ENCODE measurements at places on chromosomes 7 and 10.

- no peak for DNase-seq
These were observed 33.1 kb downstream of the NUDT1 start for GRCh38 chr7:2275101-2275500.

DNA sequence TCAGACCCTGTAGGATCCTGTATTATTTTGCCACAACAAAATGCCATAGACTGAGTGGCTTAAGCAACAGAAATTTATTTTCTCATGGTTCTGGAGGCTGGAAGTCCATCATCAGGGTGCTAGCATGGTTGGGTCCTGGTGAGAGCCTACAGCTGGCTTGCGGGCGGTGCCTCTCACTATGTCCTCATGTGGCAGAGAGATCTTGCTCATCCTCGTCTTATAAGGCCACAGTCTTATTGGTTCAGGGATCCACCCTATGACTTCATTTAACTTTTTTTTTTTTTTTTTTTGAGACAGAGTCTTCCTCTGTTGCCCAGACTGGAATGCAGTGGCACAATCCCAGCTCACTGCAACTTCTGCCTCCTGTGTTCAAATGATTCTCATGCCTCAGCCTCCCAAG lies 90.9 kb downstream of the LSM5 start:
- DNase-seq, result no peak

GRCh38 chr7:1544896-1545416 lies 11.0 kb downstream of the TMEM184A start:
- no peak for DNase-seq

DNA sequence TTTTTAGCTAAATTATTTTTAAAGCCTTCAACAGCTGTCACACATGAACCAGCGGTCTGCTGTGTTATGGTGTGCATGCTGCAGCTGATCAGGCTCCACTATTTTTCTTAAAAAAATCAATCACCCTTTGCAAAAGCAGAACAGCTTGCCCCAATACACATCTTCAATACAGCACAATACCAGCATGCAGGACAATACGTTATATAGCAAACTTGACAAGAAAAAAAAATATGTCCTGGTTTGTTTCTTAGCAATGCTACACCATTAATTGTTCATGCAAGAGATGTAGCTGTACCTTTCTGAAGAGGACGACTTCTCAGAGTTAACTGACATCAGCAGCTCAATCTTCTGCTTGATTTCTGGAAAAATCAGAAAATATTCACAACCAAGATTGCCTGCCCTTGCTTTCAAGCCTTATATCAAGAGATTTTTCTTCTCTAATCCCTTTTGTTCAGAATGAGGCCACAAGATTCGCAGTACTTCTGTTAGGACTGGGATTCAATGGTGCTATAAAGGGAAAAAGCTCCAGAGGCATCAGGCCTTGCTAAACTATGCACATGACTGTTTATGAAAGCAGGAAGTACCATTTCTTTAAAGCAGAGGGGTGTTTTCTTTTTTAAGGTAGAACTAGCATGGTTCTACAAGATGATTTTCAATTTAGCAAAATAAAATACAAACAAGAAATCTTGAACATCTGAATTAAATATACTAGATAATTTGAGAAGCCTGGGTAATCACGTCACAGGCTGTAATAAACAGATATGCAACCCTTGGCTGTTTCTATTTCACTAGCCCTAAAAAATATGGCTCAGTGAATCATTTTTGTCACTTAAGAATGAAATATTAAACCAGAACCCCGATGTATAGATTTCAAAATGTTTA lies 120.0 kb downstream of the SRPK2 start:
- no peak for DNase-seq

GRCh38 chr7:2513702-2514101 lies 5.9 kb upstream of the LFNG start:
- DNase-seq, result no peak

GRCh38 chr7:131294553-131294952 lies 33.1 kb upstream of the MKLN1 start:
- DNase-seq, result no peak

DNA sequence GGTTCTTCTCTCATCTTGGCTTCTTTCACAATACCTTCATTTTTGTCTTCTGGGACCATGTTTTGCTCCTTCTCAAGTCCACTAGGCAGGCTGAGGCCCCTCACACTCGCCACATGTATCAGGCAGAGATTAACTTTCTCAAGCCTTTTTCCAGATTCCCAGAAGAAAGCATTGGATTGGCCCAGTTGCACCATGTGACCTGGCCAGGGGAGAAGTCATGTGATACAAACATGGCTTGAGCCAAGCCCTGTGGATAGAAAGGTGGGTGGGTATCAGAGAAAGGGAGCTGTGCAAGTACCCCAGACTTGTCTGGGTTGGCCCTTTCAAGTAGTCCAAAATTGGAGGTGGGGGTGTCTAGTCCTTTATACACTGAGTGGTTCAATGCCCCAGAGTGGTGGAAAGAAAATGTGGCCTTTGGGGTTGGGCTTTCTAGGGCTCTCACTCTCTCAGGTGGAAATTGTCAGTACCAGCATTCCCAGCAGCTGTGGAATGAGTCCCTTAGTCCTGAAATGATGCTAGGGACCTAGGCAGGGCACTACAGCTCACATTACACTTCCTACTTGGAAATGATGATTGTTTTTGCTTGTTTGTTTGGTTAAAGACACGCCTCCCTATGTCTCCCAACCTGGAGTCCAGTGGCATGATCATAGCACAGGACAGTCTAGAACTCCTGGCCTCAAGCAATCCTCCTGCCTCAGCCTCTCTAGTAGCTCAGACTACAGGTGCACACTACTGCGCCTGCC lies 36.9 kb upstream of the C10orf67 start:
- no peak for DNase-seq

DNA sequence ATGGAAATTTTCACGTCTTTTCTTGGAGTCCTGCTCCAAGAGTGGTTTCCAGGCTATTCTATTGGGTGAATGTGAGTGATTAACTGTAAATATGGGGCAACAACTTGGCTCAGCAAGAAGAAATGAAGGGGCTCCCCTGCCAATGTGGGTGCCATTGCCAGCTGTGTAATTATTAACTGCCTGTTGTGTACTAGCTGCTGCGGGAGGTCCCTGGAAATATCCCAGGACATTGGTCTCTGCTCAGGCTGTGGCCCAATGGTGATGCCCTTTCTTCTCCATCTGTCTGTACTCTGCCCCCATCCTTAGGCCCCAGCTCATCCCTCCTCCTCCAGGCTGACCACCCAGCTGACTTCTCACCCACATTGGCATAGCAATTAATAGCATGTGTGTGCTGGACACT lies 29.4 kb downstream of the NPTX2 start:
- DNase-seq, result no peak

DNA sequence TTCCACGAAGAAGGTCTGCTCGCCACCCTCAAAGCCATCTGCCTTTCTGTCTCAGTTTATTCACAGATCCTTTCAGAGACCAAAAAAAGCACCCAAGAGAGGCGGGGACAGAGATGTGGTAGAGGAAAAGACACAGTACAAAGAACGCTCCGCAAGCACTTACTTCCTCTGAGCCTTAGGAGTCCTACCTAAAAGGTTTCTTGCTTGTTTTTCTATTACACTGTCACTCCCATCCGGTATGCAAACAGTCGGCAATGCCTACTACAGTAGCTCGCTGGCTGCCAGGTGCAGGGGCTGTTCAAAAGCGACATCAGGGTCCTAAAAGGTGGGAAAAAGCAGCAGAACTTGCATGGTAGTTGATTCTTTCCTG lies 816 bp downstream of the TECPR1 start:
- no peak for DNase-seq

GRCh38 chr10:1308173-1308961 lies 252.2 kb downstream of the WDR37 start:
- no peak for DNase-seq

- no peak for DNase-seq
These were observed 160.6 kb downstream of the ST7 start for GRCh38 chr7:117113871-117114270.
